ENCODE measurements at places on chromosomes 16 and 17.

DNA sequence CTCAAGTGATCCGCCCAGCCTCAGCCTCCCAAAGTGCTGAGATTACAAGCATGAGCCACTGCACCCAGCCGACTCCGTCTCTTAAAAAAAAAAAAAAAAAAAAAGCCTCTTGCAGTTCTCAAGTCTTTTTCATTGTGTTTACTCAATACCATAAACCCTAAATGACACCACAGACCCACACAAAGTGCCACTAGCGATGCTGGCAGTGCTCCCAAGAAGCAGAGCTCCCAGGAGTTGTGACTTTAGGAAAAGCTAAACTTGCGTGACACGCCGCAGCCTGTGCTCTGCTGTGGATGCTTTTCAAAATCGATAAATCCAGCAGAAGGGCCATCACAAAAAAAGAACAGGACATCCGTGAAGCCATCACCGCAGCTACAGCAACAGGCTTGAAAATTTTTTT is 114.7 kb downstream of the ANKRD11 start:
- no peak for DNase-seq

DNA sequence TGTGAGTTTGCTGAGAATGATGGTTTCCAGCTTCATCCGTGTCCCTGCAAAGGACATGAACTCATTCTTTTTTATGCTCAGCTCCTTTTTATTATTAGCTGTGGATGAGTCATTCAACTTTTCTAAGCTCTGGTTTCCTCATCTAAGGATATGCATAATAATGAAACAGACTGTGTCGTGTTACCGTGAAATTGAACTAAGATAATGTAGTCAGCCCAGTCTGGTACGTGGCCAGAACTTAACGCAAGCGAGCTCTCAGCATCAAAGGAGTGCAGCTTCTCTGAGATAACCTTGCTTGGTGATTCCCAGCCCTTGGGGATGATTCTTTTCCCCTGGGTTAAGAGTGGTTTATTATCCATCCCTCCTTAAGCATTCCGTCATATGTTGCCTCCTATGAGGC is 454.3 kb upstream of the EEF2KMT start:
- peak; percentile 58 for DNase-seq

GRCh38 chr16:75918109-75918508 is 191.8 kb upstream of the CPHXL start:
- DNase-seq: no peak

GRCh38 chr17:45413498-45413923 is 19.2 kb downstream of the ARHGAP27 start:
- no peak for DNase-seq

- DNase-seq: peak; percentile 67
Observed at GRCh38 chr17:19304209-19304608, 58.3 kb downstream of the B9D1 start.

- no peak for DNase-seq
Observed at GRCh38 chr16:67648088-67648763, 3.3 kb downstream of the CARMIL2 start.

- peak; percentile 51 for DNase-seq
Observed at GRCh38 chr17:62652251-62653001, 25.0 kb downstream of the MRC2 start.

DNA sequence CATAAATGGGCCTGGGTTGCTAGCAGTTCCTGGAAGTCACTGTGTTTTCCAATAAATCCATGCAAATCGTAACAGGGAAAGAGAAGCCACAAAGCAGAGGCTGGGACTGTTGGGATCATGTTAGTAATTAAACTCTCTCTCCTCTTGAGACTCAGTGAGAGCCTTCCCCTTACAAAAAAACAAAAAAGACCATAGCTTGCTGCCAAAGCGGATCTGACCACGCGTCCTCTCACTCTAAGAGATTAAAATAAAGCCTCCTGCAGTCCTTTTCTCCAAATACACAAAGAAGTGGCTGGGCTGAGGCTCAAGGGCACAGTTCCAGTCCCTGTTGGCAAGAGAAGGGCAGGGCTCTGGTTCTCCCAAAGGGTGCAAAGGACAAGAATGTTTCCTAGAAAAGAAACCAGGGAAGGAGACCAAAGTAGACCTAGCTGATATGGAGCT is 38.5 kb downstream of the PIGL start:
- DNase-seq: no peak

DNA sequence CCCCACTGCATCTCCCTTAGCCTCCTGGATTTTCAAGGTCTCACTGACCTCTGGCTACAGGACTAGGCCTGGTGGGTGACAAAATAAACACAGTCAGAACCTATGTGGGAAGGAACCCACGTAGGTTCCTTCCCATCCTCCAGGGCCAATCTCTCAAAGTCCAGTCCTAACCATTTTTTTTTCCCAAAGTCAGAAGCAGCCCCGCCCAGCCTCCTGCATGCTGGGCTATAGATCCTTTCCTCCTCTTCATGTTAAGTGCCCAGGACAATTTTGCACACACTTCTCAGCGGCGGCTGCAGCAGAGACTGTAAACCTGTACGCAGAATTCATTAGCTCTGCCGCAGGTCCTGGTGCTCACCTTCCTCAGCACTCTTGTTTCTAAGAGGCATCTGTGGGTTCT is 285.8 kb downstream of the NPIPA8 start:
- DNase-seq: no peak

- no peak for DNase-seq
Observed at GRCh38 chr16:84827897-84828296, 8.1 kb downstream of the CRISPLD2 start.

- no peak for DNase-seq
Observed at GRCh38 chr16:19497176-19497575, 24.7 kb downstream of the GDE1 start.

DNA sequence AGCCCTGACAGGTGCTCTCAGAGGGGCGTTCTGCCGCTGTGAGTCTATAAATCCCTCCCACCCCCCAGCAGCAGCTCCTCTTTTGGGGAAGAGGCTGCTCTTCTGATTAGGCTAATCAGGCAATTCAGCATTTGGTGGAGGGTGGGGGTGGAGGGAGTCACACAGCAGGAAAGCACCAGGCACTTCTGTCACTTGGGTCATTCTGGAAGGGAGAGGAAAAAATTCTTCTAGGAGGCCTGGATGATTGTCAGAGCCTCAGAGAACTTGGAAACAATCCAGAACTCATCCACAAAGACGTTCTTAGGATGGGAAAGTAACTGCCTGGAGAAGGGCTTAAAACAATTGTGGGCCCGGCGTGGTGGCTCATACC is 7.3 kb upstream of the SSTR2 start:
- no peak for DNase-seq

- no peak for DNase-seq
Observed at GRCh38 chr17:72515291-72516065, 394.7 kb downstream of the SOX9 start.

DNA sequence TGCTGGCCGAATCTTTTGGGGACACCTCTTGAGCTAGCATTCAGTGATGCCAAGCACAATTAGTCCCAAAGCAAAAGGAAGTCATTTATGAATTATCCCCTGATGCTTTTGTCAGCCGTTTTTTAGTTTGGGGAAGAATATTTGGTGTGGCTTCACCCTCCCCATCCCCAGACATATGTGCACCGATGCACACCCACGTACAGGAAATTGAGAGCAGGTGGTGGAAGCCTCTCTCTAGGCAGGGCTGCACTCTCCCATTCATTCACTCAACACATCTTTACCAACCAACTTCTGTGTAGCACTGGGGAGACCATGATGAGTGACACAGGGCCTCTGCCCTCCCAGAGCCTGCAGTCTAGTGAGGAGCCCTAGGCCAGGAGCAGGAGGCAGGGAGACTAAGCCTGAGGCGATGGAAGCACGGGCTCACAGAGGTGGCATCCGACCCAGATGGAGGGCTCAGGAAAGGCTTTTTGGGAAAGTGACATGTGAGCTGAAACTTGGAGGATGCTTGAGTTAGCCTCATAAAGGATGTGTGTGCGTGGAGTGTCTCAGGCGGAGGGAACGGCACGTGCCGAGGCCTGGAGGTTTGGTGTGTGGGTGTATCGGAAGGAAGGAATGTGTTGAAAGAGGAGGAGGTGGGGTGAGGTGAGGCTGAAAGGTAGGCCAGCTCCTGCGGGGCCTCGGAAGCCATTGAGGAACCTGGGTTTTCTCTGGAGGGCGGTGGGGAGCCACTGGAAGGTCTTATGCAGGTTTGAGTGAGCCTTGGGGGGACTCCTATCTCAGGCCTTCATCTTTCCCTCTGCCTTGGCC is 43.8 kb downstream of the PSME3IP1 start:
- DNase-seq: no peak

- no peak for DNase-seq
Observed at GRCh38 chr17:80802626-80803450, 188.8 kb upstream of the CHMP6 start.

- no peak for DNase-seq
Observed at GRCh38 chr17:77513045-77513444, 372.3 kb downstream of the SEC14L1 start.
